ENCODE measurements at places on chromosomes 12 and 14. TPM values are rescaled to one million over a fixed set of nuclear protein-coding genes. Genes with fewer than 3 reads are reported as not detected.

DNA sequence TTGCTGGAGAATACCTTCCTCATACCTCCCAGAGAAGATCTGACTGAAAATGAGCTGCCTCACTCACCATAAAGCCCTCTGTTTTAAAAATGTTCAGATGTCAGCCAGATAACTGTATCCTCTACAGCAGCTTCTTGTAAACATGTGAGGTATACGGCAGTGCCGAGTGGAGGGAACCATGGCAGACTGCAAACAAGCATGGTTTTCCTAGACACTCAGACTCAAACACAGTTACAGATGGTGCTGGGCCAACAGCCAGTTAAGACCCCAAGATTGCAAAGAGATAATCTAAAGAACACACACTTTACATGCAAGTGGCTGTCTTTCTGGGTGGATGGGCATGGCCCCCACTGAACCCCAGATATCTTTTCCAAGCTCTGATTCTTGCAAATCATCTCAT, 16.6 kb upstream of the CCDC177 start:
- no peaks in the 10 kb centered on the region for H3K27me3 ChIP-seq
- no peak overlapping the region for H3K4me3 ChIP-seq
- H3K4me1 ChIP-seq: peaks cover 3% of the 10 kb centered on the region
- no peaks in the 10 kb centered on the region for H3K36me3 ChIP-seq
- DNase-seq: no peak

DNA sequence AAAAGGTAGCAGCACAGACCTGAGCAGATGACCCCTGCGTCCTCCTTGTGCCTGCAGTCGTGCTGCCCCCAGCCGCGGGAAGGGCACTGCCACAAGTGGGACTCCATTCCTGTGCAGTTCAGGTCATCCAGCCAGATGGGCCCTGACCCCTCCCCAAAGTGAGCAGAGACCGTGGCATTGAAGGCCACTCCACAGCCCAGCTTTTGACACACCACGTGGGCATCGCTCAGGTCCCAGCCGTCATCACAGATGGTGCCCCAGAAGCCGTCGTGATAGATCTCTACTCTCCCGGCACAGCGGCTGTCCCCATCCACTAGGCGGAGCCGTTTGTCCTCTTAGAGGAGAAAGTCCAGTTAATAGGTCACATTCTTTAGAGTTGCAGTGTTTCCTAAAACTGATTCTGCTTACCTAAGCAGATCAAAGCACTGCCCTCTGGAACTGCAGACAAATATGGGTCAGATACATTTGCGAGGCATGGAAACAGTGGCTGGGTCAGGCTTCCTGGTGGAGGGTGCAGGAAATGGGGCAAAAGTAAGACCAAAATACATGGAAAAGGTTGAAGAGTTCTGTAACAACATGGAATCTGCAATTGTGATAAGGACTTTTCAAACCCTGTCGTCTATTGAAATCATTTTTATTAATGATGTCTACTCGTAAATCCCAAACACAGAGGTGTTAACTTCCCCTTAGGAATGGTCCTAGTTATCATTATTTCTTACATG, 69.4 kb downstream of the CD163L1 start:
- peak; percentile 92 for DNase-seq
- no peaks in the 10 kb centered on the region for H3K27me3 ChIP-seq
- no peak overlapping the region for H3K27ac ChIP-seq
- no peak overlapping the region for H3K4me3 ChIP-seq
- H3K36me3 ChIP-seq: no peaks in the 10 kb centered on the region

DNA sequence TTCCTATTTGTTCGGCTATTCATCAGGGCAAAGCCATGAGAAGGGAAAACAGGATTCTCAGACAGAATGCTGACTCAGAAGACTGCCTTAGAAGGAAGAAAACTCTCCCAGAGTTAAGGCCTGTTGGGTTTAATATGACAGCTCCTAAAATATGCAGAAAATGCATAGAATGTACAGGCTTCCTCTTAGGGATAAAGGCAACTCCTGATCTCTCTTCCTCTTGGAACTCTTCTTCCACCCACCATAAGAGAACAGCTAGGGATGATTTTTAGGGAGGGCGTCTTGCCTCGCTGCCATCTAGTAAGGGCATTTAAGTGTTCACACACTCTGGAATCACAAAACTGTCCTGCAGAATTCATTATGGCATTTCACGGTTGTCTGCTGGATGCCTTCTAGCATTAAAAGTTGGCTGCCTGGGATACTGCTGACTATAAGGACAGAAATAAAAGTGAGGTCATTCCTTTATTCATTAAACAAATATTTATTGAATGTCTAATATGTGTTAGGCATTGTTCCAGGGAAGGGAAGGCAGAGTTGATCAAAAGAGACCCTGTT, 73.7 kb downstream of the DCAF5 start:
- H3K36me3 ChIP-seq: peaks cover 71% of the 10 kb centered on the region
- peak overlapping the region; percentile 78 for H3K27ac ChIP-seq
- no peaks in the 10 kb centered on the region for H3K27me3 ChIP-seq
- DNase-seq: no peak
- no peak overlapping the region for H3K4me3 ChIP-seq
- no peaks in the 10 kb centered on the region for H3K4me1 ChIP-seq

DNA sequence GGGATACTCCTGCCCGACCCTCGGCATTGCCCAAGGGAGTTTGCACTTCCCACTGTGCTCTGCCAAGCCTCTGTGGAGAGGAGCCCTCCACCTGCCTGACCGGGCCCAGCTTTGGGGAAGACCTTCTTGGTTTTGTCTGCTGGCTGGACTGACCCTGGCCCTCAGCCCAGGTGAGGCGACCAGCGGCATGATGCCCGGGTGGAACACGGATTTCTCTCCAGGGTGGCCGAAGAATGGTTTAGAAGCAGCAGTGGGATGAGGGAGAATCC, 15.6 kb downstream of the ZBTB42 start:
- peak overlapping the region; percentile 92 for H3K27ac ChIP-seq
- H3K4me3 ChIP-seq: peak overlapping the region; percentile 96
- H3K27me3 ChIP-seq: no peaks in the 10 kb centered on the region
- DNase-seq: no peak

GRCh38 chr14:99359906-99360305, 87.9 kb upstream of the BCL11B start:
- no peaks in the 10 kb centered on the region for H3K36me3 ChIP-seq
- no peaks in the 10 kb centered on the region for H3K27me3 ChIP-seq
- no peak for DNase-seq

GRCh38 chr14:65817011-65817410, 404.5 kb downstream of the FUT8 start:
- DNase-seq: no peak
- H3K4me3 ChIP-seq: no peak overlapping the region
- H3K27me3 ChIP-seq: no peaks in the 10 kb centered on the region
- H3K36me3 ChIP-seq: no peaks in the 10 kb centered on the region

- no peak overlapping the region for H3K27ac ChIP-seq
- H3K36me3 ChIP-seq: no peaks in the 10 kb centered on the region
- H3K27me3 ChIP-seq: peaks cover 45% of the 10 kb centered on the region
- no peak overlapping the region for H3K4me3 ChIP-seq
- peaks cover 8% of the 10 kb centered on the region for H3K4me1 ChIP-seq
Observed at GRCh38 chr14:89025561-89026236, 201.2 kb downstream of the TTC8 start.

GRCh38 chr12:63353559-63353958, 202.6 kb upstream of the AVPR1A start:
- DNase-seq: no peak
- peaks cover 3% of the 10 kb centered on the region for H3K4me1 ChIP-seq
- H3K4me3 ChIP-seq: no peak overlapping the region
- no peaks in the 10 kb centered on the region for H3K36me3 ChIP-seq
- no peaks in the 10 kb centered on the region for H3K27me3 ChIP-seq

DNA sequence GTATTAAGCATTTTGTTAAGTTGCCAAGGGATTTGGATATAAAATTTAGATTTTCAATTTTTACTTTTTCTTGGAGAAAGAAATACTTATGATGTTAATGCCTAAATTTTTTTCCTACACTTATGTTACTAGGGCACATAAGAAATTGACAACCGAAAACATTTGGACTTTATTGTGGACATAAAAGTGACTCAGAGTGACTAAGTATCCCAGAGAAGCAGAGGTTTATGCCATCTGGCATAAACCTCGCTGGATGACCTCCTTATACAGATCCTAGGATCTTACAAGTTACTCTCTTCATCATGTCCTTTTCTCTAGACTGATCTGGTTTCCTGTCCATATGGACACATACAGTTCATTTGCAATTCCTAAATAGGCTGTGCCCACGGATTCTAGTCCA, 89.8 kb downstream of the RERG start:
- H3K27me3 ChIP-seq: no peaks in the 10 kb centered on the region
- no peak overlapping the region for H3K4me3 ChIP-seq
- no peaks in the 10 kb centered on the region for H3K4me1 ChIP-seq

- no peak overlapping the region for H3K4me3 ChIP-seq
- no peak for DNase-seq
- H3K36me3 ChIP-seq: no peaks in the 10 kb centered on the region
Observed at GRCh38 chr12:99059824-99060511, 414.9 kb downstream of the APAF1 start.

DNA sequence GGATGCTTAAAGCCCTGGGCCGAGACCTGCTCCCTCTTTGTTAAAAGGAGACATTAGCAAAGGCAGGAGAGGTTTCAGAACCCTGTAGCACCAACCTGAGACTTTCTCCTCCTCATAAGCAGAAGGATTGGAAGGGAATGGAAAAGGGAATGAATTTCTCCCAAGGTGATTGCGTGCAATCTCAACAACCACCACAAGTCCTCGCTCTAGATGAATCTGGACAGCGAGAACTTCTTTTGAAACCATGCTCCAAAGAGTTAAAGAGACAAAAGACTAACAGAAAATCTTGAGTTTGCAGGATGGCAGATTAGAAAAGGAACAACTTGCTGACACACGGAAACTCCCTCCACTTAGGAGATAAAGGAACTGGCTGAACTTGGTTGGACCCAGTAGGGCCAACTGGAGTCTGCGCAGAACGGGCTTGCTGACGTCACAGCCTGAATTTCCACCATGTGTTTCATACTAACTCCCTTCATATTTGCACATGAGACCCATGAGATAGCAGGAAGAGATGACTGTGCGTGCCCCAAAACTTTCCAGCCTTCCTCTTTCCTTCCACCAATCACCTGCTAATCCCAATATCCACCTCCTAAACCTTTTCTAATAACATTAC, 137.0 kb downstream of the PTPN11 start:
- no peaks in the 10 kb centered on the region for H3K27me3 ChIP-seq
- H3K4me3 ChIP-seq: no peak overlapping the region
- H3K4me1 ChIP-seq: no peaks in the 10 kb centered on the region
- H3K27ac ChIP-seq: no peak overlapping the region
- no peak for DNase-seq

DNA sequence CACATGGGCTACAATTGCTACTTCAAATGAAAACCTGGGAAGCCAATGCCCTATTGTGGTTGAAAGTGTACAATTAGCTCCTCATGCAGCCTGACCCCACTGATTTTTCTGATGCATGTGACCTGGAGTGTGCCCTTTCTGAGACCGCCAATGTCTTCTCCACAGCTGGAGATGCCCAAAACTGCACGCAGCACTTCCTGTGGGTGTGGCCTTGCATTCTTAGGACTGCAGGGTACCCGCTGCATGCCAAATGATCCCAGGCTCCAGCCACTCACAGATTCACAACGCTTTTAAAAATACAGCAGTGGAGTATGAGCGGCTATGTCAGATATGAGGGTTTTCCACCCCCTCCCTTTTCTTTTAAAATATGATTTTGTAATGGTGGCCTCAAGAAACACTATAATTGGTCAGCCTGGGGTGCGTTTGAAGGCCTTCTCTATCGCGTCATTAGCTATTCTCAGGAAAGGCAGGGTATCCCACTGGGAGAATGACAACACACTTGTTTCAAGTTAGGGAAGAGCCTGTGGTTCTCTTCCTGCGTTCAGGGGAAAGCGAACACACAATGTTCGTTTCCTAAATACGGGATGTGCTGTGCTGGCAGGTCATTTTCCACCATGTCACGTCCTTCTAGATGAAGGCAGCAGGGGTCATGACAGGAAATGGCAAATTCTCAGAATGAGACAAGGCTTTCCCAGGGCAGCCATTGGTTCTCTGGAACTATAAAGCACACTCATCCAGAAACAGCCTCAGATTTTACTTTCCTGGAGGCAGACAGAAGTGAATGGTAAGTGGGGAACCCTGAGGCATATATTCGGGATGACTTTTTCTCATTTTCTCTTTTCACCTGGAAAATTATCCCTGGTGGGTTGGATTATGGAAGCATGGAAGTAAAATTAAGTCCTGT, at the start of gene APOLD1:
Gene APOLD1 (plus strand): TSS at position 749 of the 904 bp plus-strand sequence. CDS start 33 bp downstream, at position 782.
- peak; percentile 84 for DNase-seq
- peaks cover 19% of the 10 kb centered on the region for H3K4me1 ChIP-seq
- peak within 1 kb of the TSS; percentile 46 for H3K27ac ChIP-seq
- peak within 1 kb of the TSS; percentile 71 for H3K4me3 ChIP-seq

GRCh38 chr12:7189398-7190267, at the start of gene PEX5:
Gene PEX5 (plus strand): TSS chr12:7189686. CDS start chr12:7190378, 692 bp downstream.
- peak within 1 kb of the TSS; percentile 54 for H3K27ac ChIP-seq
- DNase-seq: peak; percentile 98
- peaks cover 30% of the 10 kb centered on the region for H3K36me3 ChIP-seq
- H3K27me3 ChIP-seq: no peaks in the 10 kb centered on the region

DNA sequence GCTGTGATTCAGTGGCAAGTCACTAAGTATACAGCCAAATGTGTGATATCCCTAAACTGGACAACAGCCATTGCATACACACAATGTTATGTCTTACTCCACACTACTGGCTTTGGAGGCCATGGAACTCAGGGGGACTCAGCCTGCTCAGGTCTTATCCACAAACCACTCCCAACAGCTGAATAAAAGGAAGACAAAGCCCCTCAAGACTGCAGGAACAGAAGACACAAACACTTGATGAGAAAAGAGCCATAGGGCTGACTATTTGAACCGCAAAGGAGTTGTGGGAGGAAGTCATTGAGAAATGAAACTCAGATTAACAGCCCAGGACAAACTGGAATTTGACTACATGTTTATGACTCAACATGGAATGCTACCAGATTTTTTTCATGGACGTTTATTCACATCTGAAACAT, 40.9 kb downstream of the PTGER2 start:
- no peak overlapping the region for H3K27ac ChIP-seq
- H3K36me3 ChIP-seq: no peaks in the 10 kb centered on the region
- H3K27me3 ChIP-seq: no peaks in the 10 kb centered on the region
- no peak overlapping the region for H3K4me3 ChIP-seq
- no peak for DNase-seq

Gene PTHLH
- not detected for total RNA-seq

Gene ACSS3
- total RNA-seq: 28.3 TPM

Gene FAM181A
- not detected for total RNA-seq

Gene PROX2
- not detected for total RNA-seq

Gene ATN1
- 122 TPM for total RNA-seq

Gene DYRK2
- total RNA-seq: 27.0 TPM

Gene DNAI7
- 1.9 TPM for total RNA-seq

Gene GZMH
- total RNA-seq: not detected

Gene HSPB8
- 11.8 TPM for total RNA-seq

Gene KRT85
- total RNA-seq: not detected

Data from endodermal cell (in vitro differentiated cells).